ENCODE measurements at places on chromosomes 1 and 21.
A peak's percentile ranks its signal among the peaks of the same experiment; 100 is the strongest.

DNA sequence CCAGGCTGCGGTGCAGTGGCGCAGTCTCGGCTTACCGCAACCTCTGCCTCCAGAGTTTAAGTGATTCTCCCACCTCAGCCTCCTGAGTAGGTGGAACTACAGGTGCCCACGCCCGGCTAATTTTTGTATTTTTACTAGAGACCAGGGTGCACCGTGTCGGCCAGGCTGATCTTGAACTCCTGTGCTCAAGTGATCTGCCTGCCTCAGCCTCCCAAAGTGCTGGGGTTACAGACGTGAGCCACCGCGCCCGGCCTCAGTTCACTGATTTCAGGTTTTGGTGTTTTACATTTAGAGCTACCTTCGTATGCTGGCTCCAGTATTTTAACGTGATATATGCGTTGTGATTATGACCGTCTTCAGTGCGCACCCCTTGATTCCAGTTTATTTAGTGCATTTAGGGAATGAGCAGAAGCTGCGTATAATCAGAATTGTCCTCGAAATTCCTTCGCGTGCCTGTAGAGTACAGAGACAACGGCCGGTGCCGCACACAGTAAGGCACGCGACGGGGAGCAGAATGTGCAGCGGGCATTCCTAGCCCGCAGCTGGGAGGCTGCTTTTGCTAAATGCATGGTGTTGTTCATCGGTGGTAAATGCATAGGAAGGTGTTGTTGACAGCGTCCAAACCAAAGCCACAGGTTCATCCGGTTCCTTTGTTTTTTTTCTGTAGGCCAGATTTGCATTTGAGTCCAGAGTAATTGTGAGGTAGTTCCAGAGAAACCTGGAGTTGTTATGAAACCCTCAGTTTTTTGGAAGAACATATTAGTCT lies 48.9 kb upstream of the DIP2A start:
- no peak for DNase-seq

GRCh38 chr1:15115542-15116330 lies 37.8 kb upstream of the TMEM51 start:
- no peak for DNase-seq

GRCh38 chr1:234601301-234602017 lies 8.5 kb downstream of the IRF2BP2 start:
- no peak for DNase-seq

DNA sequence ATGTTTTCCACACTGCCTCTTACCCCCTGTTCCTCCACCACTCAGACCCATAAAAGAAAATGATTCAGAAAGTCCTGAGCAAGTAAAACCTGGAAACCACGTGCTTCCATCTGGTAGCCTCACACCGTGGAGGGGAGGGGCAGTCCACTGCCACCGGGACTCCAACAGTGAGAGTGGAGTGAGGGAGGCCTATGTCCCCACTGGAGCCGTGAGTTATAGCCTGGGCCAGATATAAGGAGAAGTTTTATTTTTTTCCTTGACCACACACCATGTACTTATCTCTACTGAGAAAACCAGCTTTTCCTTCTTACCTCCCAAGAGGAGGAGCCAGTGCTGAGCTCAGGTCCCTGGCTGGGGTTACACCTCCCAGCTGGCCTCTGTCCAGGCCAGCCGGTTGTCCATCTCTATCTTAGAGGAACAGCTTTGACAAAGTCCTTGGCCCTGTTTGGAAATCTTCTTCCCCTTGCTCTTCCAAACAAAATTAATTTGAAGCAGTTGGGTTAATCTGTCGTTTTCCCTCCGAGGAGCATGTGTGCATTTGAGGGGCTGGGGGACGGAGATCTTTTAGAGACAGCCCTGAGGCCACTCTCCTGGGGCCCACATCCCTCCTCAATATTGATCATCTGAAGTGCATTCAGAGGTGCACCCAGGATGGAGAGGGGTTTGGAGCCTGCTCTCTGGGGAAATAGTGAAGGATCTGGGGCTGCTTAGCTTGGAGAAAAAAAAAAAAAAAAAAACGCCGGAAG lies 49.1 kb upstream of the SERBP1 start:
- DNase-seq = no peak

DNA sequence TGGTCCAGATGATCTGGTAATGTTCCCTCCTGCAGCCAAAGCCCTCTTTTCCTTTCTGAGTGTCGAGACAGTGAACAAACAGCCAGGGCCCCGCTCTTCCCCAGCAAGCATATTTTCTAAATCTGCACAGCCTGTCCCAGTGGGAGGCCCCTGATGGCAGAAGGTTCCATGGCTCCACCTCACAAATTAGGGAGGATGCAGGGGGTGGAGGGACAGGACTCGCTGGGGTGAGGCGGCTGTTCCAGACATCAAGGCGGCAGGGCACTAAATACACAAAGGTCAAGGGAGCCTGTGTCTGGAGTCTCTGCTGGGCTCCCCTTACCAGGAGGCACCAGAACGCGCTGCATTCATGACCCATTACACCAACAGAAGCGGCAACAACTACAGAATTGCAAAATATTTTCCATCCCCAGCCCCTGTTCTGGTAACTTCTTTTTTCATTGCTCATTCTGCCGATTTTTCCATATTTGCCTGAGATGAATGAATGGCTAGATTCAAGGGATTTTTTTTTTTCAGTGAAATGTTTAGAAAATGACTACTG lies 27.0 kb upstream of the PRELP start:
- DNase-seq = no peak

GRCh38 chr1:9737057-9737456 lies 85.5 kb downstream of the PIK3CD start:
- DNase-seq = no peak

DNA sequence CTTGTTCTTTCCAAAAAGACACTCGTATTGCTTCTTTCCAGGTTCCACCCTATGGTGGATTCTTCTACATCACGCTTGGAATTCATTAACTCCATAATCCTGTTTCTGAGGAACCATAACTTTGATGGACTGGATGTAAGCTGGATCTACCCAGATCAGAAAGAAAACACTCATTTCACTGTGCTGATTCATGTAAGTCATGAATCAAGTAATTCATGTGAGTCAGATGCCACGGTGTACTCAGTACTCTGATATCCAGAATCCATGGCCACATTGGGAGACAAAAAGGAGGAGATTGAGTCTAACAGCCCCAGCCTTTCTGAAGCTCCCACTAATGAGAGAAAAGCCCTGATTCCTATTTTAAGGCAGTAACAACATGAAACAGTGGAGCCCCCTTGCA lies 7.4 kb downstream of the CHI3L2 start:
- no peak for DNase-seq

DNA sequence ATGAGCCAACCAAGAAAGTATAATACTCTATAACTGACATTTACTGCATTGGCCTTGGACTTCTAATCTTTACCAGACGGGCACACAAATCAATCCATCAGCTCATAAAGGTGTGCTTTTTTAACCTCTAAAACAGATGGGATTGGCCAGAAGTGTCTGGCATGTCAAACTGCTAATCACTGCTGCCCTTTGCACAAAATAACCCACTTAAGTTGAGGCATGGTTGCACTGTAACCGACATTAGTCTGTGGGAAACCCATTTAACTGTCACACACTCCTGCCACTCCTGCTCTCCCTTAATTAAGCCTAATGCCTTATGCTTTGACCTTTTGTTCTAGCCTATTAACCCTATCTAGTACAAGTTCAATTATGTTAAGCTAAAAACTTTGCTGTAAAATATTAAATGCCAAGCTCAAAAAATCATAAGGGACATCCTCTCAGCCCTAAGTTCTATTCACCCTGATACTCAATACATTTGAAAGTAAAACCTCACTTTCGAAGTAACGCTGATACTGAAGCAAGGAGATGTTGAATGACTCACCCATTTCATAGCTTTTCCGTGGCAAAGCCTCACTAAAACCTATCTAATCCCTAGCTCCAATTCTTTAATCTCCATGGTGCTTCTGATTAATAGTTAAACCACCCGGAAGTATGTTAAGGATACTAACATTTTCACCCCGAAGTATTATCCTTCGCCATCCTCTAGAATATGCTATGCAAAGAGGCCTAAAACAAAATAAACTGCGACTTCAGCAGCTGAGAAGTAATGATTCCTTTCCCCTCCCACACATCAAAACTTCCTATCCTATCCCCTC lies 12.9 kb downstream of the NRIP1 start:
- no peak for DNase-seq

DNA sequence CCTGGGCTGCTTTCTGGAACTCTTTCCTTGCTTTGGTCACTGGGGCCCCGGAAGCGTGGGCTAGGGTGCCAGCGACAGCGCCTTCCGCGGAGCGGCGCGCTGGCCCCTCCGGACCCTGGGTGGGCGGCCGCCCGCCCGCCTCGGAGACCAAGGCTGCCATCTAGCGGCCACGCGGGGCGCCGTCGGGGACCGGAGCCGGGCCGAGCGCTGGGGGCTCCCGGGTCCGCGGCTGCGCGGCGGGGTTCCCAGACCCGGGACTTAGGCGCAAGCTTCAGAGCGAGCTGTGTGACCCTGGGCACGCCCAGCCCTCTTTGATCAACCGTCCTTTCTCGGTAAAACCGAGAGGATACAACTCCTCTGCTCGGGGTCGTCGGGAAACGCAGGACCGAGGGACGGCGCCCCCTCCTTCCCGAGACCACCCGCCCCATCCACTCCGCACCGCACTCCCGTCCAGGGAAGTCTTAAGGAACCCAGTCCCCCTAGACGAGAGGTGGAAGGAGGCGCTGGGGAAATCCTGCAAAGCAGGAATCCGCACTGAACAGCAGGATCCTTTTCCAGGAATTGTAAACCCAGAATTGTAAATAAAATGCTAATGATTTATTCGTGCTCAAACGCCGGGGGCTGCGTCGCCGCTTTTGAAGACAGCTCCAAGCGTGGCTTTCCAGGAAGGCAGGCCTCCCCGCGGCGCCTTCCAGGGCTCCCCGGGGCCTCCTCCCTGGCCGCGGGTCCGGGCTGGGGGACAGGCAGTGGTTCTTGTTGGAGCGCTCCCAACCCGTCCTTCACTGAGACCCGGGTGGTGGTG lies 41.2 kb downstream of the RRAGC start:
- peak; percentile 15 for DNase-seq

GRCh38 chr1:207336559-207337467 lies 15.3 kb downstream of the CD55 start:
- no peak for DNase-seq

DNA sequence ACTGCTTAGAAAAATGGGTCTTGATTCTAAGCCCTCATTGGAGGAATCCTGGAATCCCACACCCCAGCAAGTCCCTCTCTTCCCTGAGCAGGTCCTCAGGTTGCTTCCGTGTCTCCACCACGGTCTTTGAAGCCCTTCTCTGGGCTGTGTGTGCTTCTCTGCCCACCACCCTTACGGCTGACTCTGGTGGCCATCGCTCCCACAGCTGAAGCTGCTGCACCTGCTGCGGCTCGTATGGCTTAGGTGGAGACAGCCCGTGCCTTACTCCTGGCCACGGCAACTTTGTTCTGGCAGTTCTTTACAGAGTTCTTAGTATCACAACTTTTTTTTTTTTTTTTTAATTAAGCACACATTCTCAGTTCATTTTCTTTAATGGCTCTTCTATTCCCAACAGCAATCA lies 10.9 kb upstream of the KIF26B start:
- DNase-seq = no peak

GRCh38 chr1:9322661-9323244 lies 30.1 kb downstream of the SPSB1 start:
- DNase-seq = no peak

GRCh38 chr1:175433532-175434282 lies 241.1 kb upstream of the KIAA0040 start:
- no peak for DNase-seq

DNA sequence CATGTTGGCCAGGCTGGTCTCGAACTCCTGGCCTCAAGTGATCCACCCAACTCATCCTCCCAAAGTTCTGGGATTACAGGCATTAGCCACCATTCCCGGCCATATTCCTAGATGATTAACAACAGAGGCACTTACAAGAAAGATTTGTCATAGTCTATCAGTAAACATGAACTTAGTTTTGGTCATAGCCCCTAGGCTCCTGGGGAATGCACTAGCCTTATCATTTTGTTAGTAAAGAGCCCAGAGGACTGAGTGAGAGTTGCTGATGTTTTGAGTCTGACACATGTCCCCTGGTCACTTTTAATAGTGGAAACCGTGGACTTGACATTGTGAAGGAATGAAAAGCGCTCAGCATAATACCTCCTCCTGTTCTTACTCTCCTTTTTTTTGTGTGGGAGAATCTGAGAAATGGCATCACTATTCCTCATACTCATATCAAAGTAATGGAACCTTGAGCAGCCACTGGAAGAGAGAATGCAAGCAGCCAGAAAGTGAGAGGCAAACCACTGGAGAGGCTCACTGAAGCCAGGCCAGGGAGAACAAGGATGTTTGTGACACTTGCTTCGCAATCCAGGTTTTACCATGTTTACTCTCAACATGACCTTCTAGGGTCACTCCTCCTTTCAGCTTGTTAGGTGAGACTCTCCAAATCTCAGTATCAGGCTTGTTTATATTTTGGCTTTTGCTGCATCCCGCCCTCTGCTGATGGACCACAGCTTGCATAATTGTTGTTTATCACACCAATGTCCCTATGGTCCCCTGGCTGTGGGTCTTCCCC lies 14.8 kb downstream of the ATP1B1 start:
- no peak for DNase-seq

DNA sequence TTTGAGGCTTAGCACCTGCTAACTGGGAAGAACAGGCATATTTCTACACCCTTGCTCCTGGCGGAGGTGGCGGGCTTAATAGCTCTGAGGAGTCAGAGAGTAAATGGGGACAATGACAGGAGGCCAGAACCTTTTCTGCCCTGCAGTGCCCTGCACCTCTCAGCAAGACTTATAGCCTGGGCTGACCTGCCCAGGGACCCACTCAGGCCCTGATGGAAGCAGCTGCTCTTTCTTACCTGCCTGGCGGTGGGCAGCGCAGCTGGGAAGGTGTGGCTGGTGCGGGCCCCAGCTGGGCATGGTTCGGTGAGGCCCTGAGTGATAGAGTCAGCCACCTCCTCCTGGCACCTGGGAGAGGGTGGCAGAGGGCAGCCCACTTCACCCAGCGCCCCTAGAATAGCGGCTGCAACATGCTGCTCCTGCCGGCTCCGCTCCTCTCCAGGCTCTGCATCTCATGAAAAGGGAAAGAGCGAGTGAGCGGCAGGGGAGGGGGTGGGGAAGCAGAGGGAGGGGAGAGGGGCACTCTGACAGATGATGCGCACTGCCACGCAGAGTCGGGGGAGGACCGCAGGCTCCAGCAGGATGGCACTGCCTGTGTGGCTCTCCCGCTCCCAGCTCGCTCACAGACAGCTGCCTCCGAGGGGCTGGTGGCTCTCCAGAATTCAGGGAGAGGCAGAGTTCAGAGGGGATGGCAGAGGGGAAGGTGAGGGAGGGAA lies at the start of gene RGS8:
Gene RGS8 (minus strand): TSS at position 472 of the 713 bp plus-strand sequence. CDS start 14,938 bp downstream, outside the sequence.
- no peak for DNase-seq

DNA sequence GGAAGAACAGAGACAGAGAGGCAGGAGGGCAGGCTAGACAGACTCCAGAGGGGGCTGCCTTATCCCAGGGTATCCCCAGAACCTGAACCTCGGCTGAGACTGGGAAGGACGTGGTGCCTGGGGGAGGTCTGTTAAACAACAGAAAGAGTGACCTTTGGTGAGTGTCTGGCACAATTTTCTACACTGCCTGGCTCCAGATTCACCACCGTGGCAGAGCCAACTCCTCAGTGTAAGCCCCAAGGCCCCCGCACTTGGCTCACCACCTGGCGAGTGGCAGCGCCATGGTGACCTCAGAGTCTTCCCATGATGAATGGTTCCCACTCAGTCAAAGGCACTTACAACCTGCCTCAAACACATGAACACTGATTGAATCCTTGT lies 6.5 kb downstream of the RD3 start:
- no peak for DNase-seq

GRCh38 chr1:203495845-203496244 lies 1.9 kb downstream of the OPTC start:
- DNase-seq = no peak

- no peak for DNase-seq
Measured at GRCh38 chr1:171506525-171507304, 21.4 kb downstream of the PRRC2C start.
